ENCODE measurements at places on chromosomes 16 and 17.

GRCh38 chr16:73878611-73879010 is 418.0 kb upstream of the PSMD7 start:
- DNase-seq = no peak

GRCh38 chr17:75601057-75601987 is 13.7 kb downstream of the MYO15B start:
- DNase-seq = peak; percentile 68

- no peak for DNase-seq
Measured at GRCh38 chr17:31400481-31400950, 9.0 kb downstream of the RAB11FIP4 start.

DNA sequence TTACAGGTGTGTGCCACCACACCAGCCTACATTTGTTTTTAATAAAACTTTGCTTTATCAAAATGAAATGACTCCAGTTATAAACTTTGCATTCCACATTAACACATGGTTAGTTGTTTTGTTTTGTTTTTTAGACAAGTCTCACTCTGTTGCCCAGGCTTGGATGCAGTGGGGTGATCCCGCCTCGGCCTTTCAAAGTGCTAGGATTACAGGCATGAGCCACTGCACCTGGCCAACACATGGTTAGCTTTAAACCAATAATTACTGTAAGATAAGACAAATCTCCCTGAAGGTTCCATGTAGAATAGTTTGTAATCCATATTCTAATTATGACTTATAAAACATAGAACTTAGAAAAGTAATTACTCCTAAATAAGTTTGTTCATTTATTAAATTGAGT is 89.8 kb upstream of the MED13 start:
- no peak for DNase-seq

GRCh38 chr17:61783556-61784304 is 79.6 kb downstream of the BRIP1 start:
- DNase-seq = no peak

DNA sequence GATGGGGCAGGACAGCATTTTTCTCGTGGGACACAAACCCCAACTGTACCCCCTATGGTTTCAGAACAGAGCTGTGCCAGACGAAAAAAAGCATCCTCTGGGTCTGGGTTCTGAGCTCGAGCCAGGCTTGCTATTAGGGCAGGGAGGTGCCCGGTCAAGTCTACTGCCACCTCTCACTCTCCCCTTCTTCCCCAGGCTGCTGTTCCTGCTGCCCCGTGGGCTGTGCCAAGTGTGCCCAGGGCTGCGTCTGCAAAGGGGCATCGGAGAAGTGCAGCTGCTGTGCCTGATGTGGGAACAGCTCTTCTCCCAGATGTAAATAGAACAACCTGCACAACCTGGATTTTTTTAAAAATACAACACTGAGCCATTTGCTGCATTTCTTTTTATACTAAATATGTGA is 1.1 kb downstream of the MT1E start:
- no peak for DNase-seq

DNA sequence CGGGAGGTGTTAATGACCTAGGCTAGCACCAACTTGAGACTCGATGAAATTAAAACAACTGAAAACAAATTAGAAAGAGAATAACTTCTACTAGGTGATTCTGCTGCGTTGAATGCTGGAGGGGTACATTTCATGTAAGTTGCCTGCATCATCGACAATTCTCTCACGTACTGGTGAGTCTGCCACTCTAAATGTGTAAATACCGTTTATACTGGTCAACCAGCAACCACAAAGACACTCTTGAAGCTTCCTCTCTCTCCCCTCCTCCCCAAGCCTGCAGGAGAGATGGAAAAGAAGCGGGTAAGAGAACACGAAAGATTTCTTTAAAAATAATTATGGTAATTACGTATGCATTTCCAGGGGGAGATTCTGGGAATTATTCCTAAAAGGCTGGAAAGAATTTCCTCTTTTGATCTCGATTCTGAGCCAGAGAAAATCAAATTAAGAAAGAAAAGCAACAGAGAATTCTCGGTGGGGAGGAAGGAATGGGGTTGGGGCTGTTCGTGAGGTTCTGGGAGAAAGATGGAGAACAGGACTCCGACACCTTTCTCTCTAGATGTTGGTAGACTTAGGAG is 68.6 kb upstream of the MRTFB start:
- DNase-seq = no peak

GRCh38 chr17:12745486-12745885 is 43.8 kb upstream of the ARHGAP44 start:
- no peak for DNase-seq

GRCh38 chr17:32350666-32351418 is 885 bp downstream of the ZNF207 start:
- no peak for DNase-seq

DNA sequence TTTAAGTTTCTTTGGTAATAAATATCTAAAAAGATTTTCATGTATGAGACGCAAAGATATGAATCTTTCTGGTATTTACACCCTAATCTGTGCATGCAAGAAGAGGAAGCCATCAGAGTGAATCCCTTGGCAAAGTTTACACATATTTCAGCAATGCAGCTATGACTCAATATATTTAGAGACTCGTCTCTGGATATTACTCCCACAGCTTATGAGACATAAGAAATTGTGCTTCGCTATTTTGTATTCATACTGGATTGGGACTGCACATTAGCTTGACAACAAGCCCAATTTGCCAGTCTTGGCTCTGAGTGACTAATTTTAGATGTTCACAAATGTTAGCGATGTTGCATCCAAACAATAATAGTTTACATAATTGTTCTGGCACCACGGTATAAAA is 532.0 kb downstream of the CDH11 start:
- no peak for DNase-seq

DNA sequence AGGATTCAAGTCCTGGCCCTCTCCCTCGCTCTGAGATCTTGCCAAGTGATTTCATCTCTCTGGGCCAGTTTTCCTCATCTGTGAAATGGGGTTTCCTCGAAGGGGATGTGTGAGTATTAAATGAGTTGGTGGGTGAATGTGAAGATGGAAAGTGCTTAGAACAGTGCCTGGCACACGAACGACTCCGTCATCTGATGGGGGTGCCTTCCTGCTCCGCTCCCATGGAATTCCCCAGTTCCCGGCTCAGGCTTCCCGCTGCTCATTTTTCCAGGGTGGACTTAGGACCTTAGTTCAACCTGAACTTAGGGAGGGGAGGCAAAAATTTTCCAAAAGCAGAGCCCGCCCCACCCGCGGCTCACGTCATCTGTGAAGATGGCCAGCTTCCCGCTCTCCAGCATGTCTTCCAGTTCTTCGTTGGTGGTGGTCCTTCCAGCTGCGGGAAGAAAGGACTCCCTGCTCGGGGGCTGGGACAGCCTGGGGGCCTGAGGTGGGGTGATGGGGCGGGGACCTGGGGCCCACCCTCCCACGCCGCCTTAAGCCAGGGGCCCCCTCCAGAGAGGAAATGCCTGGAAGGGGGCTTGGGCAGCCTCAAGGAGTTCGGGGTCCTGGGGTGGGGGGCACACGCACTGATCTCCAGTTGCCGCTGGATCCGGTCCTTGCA is 11.4 kb downstream of the HSD3B7 start:
- no peak for DNase-seq

- DNase-seq = no peak
Measured at GRCh38 chr17:1186214-1186820, 6.5 kb upstream of the ABR start.

DNA sequence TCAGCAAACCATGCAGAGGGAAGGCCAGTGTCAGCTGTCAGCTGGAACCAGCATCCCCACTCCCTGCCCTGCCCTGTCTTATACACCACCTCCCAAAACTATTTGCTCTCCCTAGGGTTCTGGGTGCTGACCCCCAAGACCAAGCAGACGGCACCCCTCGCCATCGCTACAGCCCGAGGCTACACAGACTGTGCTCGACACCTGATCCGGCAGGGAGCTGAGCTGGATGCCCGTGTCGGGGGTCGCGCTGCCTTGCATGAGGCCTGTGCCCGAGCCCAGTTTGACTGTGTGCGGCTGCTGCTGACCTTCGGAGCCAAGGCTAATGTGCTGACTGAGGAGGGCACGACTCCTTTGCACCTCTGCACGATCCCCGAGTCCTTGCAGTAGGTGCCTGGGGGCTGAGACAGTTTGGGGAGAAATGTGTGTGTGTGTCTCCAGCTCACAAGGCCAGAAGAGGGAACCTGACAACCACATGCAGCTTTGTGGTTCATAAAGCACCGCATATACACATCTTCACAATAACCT is 1.5 kb downstream of the ASB16 start:
- DNase-seq = no peak

- DNase-seq = no peak
Measured at GRCh38 chr17:17377071-17377967, 74.1 kb downstream of the NT5M start.

GRCh38 chr17:76314392-76315227 is 6.5 kb upstream of the QRICH2 start:
- no peak for DNase-seq

GRCh38 chr17:50865868-50866260 is 290 bp downstream of the TOB1 start:
- no peak for DNase-seq

DNA sequence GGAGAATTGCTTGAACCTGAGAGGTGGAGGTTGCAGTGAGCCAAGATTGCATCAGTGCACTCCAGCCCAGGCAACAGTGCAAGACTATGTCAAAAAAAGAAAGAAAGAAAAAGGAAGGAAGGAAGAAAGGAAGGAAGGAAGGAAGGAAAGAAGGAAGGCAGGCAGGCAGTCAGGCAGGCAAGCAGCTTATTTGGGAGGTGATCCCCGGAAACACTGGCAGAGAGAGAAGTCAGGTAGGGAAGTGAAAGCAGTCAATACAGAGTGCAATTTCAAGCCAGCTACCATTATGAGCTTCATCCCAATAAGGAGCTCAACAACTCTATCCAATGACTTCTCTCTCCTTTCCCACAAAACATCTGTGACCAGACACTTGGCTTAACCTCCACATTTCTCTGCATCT is 83.0 kb upstream of the TBC1D3K start:
- DNase-seq = no peak

GRCh38 chr17:28760601-28761562 is 17.1 kb downstream of the TRAF4 start:
- no peak for DNase-seq

All from 8988T (cell line).